Esophagus squamous epithelium (tissue), 5 donors: ENCODE measurements at places on chromosomes 12 and 14.

DNA sequence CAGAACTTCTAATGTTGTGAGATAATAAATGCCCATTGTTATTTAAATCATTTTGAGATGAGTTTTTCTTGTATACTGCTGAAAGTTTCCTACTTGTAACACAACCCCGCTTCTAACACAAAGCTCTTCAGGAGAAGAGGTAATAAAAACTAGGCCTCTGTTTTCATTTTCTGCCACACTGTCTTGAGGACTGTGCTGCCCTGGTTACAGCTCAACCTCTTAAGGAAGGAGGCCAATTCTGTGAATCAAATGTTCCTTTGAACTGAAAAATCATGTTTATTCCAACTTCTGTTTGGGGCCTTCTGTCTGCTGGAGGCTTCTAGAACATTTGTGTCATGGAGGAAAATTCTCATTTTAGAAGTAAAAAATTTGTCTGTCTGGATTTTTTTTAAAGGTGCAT is 100.3 kb downstream of the LRIG3 start:
- DNase-seq: no peak

DNA sequence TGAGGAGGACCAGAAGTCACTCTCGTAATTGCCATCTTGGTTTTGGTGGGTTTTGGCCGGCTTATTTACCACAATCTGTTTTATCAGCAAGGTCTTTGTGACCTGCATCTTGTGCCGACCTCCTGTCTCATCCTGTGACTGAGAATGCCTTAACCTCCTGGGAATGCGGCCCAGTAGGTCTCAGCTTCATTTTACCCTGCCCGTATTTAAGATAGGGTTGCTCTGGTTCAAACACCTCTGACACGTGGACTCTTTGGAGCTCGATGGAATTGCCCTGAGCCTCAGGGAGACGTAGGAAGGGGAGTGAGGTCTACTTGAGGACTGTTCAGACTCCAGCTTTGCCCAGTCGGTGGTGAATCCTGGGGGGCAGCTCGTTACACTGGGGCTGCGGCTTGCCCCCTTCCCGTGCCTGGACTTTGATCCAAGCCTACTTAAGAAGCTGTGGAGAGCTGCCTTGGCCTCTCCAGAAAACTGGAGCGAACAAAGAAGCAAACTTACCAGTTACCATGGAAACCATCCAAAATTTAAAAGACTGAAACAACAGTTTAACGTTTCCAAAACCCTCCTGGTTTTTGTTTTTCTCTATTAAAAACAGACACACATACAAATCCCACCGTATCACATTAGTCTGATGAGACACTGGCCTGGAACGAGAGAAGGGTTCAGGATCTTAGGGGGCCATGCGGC is 28.0 kb downstream of the CALM1 start:
- DNase-seq: no peak

DNA sequence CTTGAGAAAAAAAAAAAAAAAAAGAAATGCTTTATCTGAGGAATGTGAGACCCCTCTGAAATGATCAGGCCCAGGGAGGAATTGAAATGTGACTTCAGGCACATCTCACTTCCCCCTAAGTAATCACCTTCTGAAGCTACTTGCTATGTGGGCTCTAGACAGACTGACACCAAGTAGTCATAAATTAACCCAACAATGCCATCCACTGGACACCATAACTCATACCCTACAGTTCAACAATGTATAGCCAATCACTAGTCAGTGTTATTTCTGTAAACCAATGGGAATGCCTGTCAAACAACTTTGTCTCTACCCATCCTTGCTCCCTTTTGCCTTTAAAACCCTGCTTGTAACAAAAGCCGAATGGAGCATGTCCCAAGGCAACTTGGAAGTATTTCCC is 182.7 kb upstream of the TMPO start:
- no peak for DNase-seq

DNA sequence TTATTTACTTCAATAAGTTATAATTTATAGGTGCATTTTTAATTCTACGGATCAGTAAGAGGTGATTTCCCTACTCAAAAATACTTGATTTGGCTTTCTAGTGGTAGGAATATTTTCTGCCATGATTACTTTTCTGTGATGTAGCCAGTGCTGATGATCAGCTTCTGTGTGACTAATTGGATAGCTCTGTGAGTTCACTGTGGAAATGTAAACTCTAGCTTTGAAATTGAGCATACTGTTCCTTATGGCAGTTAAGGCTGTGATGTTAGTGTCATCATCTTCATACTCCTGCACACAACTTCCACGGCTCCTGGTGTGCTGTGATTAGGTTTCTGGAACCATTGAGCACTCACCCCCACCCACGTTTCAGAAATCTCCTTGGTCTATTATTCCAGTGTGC is 48.2 kb downstream of the PLEKHA5 start:
- no peak for DNase-seq

DNA sequence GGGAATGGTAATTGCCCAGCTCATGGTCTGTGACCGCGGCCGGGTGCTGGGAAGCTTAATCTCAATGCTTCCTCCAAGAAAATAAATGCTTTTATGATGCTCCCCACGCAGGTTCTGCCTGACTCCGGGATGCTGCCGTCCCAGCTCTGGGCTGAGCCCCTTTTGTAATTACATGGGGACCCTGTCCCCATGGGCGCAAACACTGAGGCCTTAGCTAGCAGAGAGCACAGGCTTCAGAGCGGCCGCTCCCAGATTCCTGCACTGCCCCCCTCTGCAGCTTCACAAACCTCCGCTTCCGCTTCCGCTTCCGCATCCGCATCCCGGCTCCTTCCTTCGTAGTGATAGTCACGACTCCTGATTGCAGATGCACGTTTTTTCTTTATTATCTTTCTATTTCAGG is 129.5 kb downstream of the KIF26A start:
- DNase-seq: no peak

DNA sequence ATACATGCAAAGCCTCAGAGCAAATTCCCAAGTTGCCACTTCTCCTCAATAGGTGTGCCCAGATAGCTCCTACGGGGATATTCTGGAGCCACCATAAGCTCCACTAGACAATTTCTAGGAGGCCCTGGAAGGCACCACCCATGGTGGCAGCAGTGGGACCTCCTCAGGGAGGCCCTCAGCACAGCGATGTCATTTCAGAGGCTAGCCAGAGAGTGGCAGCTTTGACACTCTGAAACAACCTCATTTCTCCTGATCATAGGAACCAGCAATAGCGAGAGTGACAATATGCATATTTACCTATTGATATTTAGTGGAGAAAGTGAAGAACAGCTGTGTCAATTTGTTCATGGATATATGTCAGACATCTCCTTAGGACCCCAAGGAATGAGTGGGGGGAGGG is 612.3 kb downstream of the SOX5 start:
- no peak for DNase-seq

- DNase-seq: no peak
Measured at GRCh38 chr12:129549656-129550055, 354.2 kb downstream of the TMEM132D start.

DNA sequence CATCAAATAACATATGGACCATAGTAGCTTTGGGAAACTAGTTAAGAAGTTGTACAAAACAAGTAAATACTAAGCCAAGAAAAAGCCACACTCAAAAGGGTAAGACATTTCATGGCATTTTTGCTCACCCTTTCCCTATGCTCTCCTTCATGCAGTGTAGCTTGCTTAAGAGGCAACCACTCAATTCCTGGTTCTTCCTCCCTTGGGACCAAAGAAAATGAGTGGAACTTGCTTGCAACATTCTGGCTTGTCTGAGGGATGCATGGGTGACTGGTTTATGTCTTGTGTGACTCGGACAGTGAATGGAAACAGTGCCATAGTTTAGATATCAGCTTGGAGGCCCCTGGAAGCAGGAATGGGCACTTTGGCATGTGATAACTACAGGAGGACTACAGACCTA is 252.0 kb upstream of the ARID2 start:
- DNase-seq: no peak

GRCh38 chr12:92987846-92988621 is 58.9 kb upstream of the EEA1 start:
- no peak for DNase-seq

GRCh38 chr14:105200641-105201040 is 19.5 kb upstream of the NUDT14 start:
- no peak for DNase-seq

- no peak for DNase-seq
Measured at GRCh38 chr12:66361703-66362102, 59.4 kb downstream of the HELB start.

DNA sequence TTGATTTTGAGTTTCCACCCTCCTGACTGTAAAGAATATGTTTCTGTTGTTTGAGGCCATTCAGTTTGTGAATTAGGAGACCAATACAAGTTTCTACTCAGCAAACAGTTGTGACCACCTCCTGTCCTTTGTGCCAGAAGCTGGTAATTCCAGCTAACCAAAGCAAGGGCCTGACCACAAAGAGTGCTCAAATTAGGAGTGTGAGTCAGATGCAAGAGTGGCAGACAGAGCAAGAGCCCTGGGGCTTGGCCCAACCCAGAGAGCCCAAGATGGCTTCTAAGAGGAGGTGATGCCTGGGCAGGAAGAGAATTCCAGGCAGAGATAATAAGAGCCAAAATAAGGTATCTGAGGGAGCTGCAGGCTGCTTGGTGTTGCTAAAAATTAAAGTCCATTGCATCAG is 77.7 kb upstream of the C14orf132 start:
- DNase-seq: no peak

DNA sequence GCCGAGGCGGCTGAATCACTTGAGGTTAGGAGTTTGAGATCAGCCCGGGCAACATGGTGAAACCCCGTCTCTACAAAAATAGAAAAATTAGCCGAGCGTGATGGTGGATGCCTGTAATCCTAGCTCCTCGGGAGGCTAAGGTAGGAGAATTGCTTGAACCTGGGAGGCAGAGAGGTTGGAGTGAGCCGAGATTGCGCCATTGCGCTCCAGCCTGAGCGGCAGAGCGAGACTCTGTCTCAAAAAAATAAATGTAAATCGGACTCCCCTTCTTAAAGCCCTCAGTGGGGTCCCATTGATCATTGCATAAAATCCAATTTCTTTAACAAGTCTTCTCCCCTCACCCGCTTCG is 908 bp downstream of the TDP1 start:
- DNase-seq: no peak

DNA sequence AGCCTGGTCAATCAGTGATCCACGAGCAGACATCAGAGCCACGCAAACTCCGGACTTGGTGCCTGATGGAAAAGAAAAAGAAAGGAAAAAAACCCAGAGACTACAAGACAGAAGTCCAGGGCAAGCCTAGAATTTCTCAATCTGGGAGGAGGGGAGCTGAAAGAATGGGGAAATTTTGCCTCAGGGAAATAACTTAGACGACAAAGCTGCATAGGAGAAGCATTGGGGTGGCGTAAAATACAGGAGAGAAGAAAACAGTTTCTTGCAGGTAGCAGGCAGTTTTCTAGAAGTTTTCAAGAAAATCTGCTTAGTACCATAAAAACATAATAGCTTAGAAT is 2.6 kb upstream of the SLC11A2 start:
- DNase-seq: no peak
